Mesothelial cell of epicardium (in vitro differentiated cells): ENCODE measurements at places on chromosomes 3 and 15.
A peak's percentile ranks its signal among the peaks of the same experiment; 100 is the strongest.

GRCh38 chr15:32122013-32122412, 91.7 kb downstream of the CHRNA7 start:
- no peak for DNase-seq

GRCh38 chr3:189419683-189420082, 211.5 kb upstream of the TP63 start:
- DNase-seq: no peak

DNA sequence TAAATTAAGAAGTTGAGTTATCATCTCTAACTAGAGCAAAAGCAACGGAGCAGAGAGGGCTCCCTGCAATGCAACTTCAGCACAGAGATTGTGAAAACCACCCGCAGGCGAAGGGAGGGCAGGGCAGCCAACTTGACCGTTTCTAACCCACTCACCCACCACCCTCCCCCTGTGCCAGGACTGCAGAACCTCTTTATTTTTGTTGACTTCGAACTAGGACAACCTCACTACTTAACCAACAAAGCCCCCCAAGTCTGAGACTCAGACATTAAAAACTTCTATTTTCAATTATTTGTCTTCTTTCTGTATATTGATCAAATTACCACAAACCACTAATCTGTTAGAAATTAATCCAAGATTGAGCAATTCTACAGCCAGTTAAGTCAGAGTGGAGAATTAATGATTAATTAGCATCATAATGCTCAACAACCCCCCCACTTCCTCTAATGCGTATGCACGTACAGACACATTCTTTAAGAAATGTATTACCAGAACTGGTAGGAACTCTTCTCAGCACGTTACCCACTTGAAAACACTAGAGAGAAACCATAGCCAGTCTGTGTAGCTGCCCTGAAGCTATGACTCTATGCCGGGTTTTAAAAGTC, 2.0 kb downstream of the MGLL start:
- DNase-seq: no peak

GRCh38 chr3:37670961-37671483, 190.7 kb upstream of the CTDSPL start:
- DNase-seq: no peak

DNA sequence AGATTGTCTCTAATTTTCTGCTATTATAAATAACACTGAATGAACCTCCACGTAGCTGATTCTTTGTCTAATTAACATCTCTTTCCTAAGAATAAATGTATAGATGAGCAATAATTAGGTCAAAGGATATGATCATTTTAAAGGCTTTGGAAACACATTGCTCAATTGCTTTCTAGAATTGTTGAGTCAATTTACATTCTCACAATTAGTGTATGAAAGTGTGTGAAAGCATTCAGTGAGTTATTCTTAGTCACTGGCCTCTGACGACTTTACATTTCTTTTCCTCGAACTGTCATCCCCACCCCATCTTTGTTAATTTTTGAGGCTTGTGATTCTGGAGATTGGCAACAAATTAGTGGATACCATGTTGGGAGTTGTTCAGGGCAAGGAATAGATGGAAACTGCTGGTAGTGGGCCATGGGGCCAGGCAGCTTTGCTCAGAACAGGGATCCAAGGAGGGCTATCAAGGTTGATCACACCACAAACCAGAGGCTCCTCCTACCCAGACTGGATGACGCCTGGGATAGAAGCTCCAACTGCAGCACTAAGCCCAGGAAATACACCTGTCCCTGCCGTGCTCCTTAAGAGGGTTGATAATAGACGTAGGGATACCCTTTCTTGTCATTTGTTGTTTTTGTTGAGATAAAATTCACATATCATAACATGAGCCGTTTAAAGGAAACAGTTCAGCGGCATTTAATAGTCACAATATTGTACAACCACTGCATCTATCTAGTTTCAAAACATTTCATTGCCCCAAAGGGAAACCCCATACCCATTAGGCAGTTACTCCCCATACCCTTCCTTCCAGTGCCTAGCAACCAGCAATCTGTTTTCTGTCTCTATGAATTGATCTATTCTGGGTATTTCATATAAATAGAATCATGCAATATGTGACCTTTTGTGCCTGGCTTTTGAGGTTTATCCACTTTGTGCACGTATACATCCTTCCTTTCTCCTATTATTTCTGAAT, 27.9 kb downstream of the EIF1B start:
- no peak for DNase-seq

DNA sequence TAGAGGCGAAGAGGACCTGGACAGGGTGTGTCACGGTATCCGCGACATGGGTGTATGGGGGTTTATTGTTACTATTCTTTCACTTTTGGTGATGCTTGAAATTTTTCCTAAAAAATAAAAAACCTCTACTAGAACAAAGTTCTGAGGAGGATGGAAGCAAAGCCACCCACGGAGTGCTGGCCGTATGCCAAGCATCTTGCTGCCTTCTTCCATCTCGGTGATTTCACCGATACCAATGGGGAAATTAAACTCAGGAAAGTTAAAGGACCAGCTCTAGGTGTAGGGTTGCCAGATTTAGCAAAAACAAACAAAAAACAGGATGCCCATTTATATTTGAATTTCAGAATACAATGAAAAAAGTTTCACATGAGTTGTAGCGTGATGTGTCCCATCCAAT, 33.9 kb downstream of the SMAD6 start:
- DNase-seq: peak; percentile 60

GRCh38 chr15:28456476-28457395, 76.0 kb downstream of the GOLGA8G start:
- no peak for DNase-seq

DNA sequence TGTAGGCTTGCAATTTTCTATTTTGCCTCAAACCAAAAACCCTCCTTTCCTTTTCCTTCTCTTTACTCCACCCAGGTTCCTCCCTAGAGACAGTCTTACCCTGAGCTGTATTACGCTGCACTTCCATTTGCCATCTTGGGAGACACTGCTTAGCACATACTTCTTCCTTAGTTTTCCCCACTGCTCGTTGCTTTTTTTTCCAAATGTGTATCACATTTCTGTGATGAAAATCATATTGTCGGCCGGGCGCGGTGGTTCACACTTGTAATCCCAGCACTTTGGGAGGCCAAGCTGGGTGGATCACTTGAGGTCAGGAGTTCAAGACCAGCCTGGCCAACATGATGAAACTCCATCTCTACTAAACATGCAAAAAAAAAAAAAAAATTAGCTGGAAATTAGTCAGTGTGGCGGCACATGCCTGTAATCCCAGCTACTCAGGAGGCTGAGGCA, 29.5 kb downstream of the POPDC2 start:
- no peak for DNase-seq

GRCh38 chr3:31184261-31185061, 290.0 kb upstream of the GADL1 start:
- DNase-seq: no peak

DNA sequence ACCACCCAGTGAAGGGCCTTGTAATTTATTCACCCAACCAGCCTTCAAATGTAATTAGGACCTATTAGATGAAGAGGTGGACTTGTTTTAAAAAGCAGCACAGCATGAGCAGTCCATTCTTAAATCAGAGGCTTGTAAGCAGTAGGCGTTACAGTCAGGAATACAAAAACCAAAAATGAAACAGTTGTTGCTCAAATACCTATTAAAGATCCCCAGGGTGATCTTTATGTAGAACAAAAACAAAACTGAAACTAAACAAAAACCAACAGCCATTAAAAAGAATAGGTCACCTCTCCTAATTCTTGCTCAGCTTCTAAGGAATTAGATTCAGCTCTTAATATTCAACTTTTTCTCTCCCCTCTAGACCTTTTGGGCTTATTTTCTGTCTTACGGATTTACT, 104.9 kb upstream of the ST8SIA2 start:
- no peak for DNase-seq

DNA sequence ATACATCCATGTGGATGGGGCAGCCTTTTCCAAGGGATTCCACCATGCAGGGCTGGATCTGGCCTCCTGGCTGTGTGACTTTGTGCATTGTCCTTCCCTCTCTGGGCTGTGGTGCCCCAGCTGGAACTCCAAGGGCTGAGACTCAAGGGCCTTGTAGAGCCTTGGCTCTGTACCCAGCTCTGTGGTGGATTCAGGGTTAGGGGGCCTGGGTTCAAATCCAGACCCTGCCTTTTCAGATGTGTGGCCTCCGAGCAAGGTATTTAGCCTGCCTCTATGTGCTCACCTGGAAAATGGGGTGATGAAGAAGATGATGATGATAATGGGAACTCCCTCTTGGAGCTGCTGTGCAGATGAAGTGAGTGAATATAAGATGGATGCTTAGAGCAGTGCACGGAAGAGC, 161.9 kb downstream of the WNT7A start:
- DNase-seq: peak; percentile 20
